ENCODE measurements at places on chromosomes 13 and 19.

GRCh38 chr19:4087787-4088679, 21.3 kb upstream of the ZBTB7A start:
- DNase-seq: no peak

DNA sequence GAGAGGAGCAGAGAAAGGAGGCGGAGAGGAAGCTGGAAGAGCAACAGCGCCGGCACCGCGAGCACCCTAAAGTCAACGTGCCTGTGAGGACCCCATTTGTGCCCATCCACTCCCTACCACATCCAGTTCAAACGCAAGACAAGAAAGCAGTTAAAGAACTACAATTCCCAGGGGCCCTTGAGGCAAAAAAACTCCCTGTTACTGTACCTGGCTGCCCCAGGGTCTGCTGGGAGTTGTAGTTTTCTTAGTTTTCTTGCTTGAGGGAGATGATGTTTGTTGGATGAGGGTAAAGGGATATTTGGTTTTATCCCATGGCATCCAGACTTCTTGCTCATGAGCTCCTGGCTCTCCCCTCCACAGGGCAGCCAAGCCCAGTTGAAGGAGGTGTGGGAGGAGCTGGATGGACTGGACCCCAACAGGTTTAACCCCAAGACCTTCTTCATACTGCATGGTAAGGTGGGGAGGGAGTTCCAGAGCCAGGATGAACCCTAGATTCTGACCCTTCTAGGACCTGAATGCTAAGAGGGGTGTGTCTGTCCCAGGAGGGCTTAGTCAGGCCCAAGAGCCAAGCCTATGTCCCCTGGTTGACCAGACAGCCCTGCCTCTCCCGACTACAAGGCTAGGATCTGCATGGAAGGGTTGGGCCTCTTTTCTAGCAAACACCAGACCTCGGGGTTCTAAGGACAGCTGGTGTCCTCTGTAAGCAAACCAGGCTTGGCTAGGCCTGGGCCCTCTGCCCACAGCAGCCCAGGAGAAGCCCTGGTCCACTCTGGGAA, 13.2 kb downstream of the NUCB1 start:
- no peak for DNase-seq

GRCh38 chr19:31528261-31528660, 179.0 kb upstream of the TSHZ3 start:
- no peak for DNase-seq

- no peak for DNase-seq
These were observed 22.9 kb downstream of the PPP2R1A start for GRCh38 chr19:52212572-52213255.

GRCh38 chr13:23254506-23254905, 73.7 kb downstream of the SGCG start:
- DNase-seq: no peak

All from stimulated activated naive CD4-positive, alpha-beta T cell (primary cell).